ENCODE measurements at places on chromosomes 7 and 10.

- peak; percentile 6 for DNase-seq
Measured at GRCh38 chr7:18064242-18064838, 36.7 kb upstream of the PRPS1L1 start.

- DNase-seq: no peak
Measured at GRCh38 chr10:18479502-18479901, 171.9 kb downstream of the NSUN6 start.

GRCh38 chr7:99617192-99617781, 541 bp downstream of the ZSCAN25 start:
- DNase-seq: no peak

DNA sequence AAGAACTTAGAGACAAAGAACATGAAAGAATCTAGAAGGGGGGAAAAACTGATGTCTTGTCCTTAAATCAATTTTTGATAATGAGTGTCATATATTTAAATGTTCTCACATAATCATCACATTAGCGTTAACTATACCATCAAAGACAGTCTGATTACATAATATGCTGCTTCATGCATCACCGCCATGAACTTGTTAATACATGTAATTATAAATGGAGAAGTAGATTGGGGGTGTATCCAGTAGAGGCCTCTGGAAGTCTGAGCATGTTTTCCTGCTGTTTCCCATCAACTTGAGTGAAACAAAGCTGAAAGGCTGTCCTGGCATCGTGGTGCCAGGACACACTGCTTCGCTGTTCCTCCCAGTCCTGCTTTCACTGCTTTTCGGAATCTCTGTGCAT, 48.2 kb downstream of the PRLHR start:
- no peak for DNase-seq

DNA sequence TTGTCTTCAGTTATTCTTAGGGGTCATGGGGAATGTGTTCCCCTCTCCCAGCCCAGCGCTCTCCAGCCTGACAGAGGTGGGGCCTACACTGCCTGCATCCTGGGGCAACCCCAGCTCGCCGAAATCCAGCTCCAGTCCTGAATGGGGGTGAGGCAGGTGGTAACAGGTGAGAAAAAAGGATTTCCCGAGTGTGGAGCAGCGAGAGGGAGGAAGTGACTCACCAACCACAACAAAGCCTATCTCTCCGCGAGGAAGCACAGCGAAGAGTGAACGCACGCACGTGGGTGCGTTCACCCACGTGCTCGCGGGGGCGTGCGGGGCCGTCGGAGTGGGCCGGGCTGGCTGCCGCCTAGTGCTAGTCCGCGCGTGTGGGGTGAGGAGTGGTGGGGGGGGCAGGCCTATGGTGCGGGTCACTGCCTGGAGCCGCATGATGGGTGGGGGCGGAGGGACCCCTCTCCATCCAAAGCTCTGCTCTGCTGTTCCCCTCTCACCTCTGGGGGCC, 855 bp upstream of the PALD1 start:
- DNase-seq: peak; percentile 78

- DNase-seq: peak; percentile 18
Measured at GRCh38 chr10:13100349-13101294, 659 bp downstream of the OPTN start.

DNA sequence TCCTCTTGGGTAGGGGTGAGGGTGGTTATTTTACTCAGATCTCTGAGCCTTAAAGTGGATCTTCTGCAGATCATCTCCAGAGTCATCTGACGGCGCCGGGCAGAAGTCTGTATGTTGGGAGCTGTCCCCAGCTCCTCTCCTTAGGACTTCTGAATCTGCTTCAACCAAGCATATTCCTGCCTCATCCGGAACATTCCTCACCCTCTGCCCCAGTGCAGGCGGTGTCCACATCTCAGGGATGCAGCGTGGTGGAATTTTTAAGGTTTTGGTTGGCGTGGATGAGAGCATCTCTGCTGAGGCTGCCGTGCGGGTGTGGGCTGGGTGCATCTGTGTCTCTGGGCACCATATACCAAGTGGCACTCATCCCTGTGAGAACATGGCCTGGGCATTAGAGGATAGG, 148.3 kb downstream of the MGMT start:
- DNase-seq: no peak

- DNase-seq: no peak
Measured at GRCh38 chr7:75725306-75725705, 13.4 kb downstream of the HIP1 start.

- DNase-seq: no peak
Measured at GRCh38 chr10:120854388-120854787, 3.2 kb downstream of the WDR11 start.

DNA sequence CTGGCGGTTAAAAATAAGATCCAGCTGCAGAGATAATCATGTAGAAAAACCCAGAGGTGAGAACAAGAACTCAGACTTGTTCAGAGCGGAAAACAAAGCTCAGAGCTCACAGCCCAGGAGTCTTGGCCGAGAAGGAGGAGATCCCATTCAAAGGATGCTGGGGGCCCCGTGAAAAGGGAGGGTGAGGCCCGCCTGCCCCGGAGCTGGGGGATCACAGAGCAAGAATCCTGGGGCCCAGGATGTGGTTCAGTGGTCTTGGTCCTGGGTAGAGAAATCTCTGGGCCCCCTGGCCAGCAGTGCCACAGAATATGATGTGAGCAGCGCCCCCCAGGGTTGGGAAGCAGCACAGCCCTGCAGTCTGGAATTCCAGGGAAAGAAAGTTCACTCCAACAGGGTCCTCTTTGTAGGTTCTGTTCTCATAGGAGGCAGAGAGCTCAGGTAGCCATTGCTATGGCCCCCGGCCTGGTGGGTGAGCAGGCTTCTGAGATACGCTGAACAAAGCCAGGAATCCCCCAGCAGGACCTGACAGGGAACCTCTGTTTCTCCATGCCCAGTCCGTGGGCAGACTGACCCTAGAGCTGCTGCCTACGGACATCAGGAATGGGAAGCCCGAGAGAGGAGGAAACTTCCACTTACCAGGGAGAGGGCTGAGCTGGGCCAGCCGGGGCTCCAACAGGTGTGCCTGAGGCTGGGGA, 77.7 kb upstream of the GNA12 start:
- DNase-seq: no peak

DNA sequence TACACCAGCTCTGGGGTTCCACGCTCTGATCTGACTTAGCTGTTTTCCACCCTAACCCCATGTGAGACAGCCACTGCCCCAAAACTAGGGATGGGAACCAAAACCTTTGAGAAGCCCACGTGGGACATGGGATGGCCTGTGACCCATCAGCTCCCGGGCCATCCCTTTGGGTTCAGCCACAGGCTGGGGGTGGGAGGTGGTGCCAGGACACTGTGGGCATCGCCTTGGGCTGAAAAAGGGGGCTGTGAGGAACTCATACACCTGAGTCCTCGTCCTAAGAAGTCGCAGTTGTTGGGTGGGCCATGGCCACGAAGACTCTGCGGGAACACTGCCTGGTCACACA, 379.1 kb downstream of the DNAJB6 start:
- no peak for DNase-seq

GRCh38 chr7:111752022-111752582, 189.8 kb upstream of the IMMP2L start:
- peak; percentile 48 for DNase-seq

DNA sequence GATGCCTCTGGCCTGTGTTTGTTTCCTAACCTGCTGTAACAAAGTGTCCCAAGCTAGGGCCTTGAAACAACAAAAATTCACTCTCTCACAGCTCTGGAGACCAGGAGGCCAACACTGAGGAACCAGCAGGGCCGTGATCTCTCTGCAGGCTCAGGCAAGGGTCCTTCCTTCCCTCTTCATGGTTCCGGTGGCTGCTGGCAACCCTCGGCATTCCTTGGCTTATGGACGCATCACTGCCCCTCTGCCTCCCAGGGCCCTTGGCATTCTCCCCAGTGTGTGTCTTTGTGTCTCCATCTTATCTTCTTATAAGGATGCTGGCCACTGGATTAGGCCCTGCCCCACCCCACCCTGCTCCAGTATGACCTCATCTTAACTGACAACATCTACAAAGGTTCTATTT, 17.0 kb downstream of the CNPY1 start:
- no peak for DNase-seq

DNA sequence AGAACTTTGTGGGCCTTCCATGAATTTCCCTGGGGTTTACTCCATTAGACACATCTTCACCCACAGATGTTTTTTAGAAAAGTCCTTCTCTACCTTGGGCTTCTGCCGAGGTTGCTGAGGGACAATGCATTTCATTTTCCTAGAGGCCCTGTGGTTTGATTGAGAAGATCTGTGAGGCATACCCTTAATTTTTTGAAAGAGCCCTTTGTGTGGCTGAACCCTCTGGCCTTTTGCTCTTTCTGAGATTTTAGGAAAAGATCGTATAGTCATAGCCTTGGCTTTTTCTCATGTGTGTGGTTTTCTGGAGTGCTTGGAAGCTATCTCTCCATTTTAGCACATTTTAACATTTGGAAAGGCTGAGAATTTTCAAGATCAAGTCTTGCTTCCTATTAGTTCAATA, 119.8 kb upstream of the LYZL1 start:
- no peak for DNase-seq

- DNase-seq: peak; percentile 52
Measured at GRCh38 chr10:114550756-114551635, 107.1 kb downstream of the ABLIM1 start.

DNA sequence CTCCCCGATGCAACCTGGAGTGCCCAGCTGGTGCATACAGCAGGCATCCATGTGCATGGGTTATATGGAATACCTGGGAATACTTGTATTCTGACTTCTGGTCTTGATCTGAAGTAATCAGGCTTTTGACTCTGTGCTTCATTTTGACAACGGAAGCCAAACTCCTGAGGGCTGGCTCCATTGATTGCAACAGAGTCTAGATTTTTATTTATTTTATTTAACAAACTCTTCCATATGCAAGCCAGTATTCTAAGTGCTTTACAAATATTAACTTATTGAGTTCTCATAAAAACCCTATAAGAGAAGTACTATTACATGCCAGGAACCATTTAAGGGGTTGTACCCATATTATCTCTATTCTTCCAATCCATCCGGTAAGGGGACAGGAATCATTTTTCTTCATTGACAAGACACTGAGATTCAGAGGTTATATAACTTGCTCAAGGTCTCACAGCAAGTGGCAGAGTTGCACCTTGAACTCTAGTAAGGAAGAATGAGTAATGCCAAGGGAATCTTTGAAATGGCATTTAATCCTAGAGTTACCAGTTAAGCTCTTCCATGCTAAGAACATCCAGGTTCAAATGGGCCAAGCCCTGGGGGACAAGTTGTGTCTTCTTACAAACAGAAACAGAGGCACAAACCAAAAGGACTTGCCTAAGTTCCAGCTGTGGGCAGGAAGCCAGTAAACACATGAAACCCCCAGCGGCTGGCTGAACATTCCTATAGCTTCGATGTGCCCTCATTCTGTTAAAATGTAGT, 241.0 kb downstream of the WDR11 start:
- DNase-seq: no peak

DNA sequence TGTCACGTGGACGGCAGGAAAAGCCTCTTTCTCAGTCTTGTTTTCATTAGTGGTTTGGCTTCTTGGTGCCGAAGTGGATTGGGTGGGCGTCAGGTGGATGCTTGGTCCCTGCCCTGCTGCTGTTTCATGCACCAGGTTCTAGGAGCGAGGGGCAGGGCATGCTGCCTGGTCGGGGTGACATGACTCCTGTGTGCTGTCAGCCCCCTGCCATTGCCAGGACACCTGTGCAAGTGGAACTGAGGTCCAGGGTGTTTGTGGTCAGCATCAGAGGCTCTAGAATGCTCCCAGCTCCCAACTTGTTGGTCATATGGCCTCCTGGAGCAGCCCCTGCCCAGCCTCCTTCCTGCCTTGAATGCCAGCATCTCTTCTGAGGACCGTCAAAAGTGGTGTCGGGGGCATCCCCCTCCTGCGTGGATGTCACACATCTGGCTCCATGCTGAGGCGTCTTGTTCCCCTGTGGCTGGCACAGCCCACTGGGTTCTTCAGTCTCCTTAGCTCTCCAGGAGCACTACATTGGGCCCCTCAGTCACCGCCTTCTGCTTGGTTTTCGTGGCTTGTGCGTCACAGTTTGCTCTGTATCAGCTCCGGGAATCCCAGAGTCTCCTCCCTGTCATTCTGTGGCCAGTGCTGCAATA, 24.8 kb downstream of the ADCY1 start:
- no peak for DNase-seq

- no peak for DNase-seq
Measured at GRCh38 chr7:43309706-43310022, 197.2 kb downstream of the HECW1 start.

DNA sequence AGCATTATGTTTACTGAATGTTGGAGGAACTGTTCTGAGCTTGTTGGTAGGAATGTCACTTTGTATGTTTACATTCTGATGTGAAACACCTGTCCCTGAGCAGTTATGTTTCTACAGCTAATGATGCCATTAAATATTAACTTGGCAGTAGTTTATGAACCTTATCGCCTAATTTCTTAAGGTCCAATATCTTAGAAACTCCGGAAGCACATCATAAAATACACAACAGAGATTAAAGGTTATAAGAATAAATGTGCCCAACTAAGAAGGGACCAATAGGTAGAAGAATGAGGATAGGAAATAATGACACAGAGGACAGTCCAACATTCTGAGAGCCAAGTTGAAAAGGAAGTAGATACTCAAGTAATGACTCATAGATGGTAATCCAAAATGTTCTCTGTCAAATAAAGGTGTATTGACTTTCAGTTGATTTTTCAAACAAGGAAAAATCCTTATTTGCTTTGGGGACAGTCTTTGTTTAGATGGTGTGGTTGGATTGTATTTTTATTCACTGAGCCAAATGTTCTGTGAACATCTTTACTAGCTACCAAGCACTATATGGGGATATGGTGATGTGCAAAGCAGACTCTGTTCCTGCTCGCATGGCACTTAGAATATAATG, 31.9 kb downstream of the LCOR start:
- peak; percentile 7 for DNase-seq

DNA sequence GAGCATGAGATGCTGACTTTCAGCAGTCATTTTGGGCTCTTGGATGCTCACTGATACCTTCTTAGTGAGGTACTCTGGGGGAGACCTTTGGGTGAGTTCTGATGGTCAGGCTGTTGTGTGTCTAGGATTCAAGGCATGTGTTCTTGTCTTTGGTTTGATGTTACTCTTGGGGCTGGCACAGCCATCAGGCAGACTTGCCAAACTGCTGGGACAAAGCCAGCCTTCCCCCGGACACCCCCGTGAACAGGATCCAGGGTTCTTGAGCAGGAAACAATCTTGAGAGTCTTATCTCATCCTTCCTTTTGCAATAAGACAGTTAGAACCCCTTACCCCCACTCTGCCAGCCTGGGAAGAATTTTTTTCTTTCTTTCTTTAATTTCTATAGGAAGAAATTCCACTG, 42.2 kb downstream of the SUFU start:
- no peak for DNase-seq

DNA sequence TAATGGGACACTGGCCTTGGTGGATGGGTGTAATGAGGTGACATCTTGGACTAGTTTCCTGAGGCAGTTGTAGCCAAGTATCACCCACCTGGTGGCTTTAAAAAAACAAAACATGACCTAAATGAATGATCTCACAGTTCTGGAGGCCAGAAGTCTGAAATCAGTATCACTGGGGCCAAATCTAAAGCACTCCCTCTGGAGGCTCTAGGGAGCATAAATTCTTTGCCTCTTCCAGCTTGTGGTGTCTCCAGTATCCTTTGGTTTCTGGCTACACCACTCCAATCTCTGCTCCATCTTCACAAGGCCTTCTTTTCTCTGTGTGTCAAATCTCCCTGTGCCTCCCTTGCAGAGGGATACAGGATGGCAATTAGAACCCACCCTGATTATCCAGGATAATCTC, 342.9 kb downstream of the CALN1 start:
- DNase-seq: no peak

- no peak for DNase-seq
Measured at GRCh38 chr7:99278180-99278579, 5.5 kb downstream of the MYH16 start.

All from CD4-positive, alpha-beta T cell treated with Interleukin-2 at 100 ng/mL for 4 hours (primary cell).